NCI-H2029 treated with DMSO at 0.1 percent for 48 hours (cell line): ENCODE measurements at places on chromosomes 1 and 21.

DNA sequence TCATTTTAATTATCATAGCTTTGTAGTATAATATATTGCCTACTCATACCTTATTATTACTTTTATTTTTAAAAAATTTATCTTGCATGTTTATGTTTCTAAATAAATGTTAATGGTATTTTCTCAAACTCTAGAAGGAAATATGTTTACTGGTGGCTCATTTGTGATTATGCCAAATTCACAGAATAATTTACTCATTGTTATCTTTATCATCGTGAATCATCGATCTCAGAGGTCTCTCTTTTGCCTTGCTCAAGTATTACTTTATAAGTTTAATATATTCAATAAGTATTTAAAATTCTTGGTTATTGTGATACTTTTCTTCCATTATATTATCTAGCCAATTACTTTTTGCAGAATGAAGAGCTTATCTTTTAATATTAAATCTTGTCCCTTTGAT, 836.7 kb upstream of the ADAMTS5 start:
- DNase-seq, result no peak

- DNase-seq, result no peak
These were observed 130.0 kb upstream of the TNR start for GRCh38 chr1:175873290-175873935.

- no peak for DNase-seq
These were observed 168.8 kb downstream of the ZSCAN20 start for GRCh38 chr1:33641104-33641830.

GRCh38 chr1:235077571-235078479, 50.8 kb downstream of the TOMM20 start:
- DNase-seq, result no peak

- DNase-seq, result no peak
These were observed 26.0 kb downstream of the SETD4 start for GRCh38 chr21:36034211-36034913.
